BJ (cell line): ENCODE measurements at places on chromosomes 11 and 22.

- DNase-seq = no peak
Measured at GRCh38 chr22:40723396-40723933, 44.2 kb downstream of the MCHR1 start.

- DNase-seq = no peak
Measured at GRCh38 chr11:6022956-6023355, 7.6 kb downstream of the OR56A1 start.

- DNase-seq = no peak
Measured at GRCh38 chr11:106012744-106013143, 9.3 kb downstream of the MSANTD4 start.

DNA sequence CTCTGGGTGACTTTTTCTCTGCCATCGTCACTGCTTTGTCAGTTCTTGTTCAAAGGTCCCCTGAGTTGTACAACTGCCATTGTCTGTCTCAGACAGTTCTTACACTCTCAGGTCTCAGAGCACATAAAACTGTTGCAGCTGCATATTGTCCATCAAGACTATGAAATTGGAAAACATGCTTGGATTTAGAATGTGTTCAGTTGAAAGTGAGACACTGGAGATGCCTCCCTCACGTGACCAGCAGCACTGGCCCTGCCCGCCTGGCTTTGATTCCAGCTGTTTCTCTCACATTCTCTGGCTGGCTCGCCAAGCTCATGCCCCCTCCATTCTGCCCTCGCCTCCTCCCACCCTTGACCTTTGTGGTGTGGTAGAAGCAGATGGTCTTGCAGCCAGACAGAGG is 244.2 kb downstream of the NTM start:
- DNase-seq = no peak

DNA sequence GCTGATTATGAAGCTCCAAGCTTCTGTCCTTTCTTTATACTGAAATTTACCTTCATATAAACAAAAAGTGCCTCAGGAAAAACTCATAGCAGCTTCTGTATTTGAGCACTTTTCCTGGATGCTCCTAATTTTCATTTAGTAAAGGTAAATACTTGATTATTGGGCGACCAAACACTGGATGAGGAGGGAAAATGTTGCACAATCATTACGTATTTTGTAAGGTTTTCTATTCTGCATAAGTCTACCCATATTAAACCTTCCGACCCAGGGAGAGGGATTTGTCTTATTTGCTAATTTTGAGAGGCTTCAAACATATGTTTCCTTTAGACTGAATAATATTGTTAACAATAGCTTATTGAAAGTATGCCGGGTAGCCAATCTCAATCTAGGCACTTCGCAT is 4.3 kb upstream of the SLC6A5 start:
- no peak for DNase-seq

GRCh38 chr22:50016988-50017700 is 4.6 kb upstream of the IL17REL start:
- DNase-seq = no peak

DNA sequence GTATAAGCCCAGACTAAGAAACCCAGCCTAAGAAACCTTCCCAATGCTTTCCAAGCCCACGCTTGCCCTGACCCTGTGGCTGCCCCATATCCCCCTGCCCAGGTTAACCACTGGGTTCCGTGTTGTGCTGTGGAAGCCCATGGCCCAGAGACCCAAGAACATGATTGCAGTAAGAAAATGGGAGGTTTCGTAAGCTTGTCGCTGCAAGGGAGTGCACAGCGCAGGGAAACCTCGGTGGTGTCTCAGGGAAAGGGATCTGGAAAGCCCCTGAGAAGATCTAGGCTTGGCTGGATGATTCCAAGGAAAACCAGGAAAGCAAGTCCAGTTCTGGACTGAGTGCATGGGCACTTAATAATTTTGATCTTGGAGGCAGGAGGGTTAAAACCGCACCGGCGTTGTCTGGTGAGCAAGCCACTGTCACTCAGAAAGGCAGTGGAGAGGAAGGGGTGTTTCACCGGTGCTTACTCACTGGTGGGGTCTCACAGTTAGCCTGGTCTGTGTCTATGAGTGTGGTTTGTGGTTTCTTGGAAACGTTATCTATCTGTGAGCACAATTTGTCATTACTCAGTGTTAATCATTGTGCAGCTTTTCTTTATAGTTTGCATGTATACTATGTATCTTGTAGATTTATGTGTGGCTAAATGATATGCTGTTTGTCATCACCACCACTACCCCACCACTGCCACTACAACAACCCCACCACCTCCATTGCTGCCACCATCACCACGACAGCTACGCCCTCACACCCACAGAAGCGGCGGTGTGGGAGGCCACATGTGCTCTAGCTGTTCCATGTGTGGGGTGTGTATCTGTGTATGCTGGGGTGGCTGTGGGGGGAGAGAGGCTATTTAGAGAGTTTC is 53.3 kb upstream of the PRDM11 start:
- DNase-seq = no peak

GRCh38 chr11:70358753-70359152 is 39.6 kb upstream of the CTTN start:
- no peak for DNase-seq
